ENCODE measurements at places on chromosomes 1 and 21.
A peak's percentile ranks its signal among the peaks of the same experiment; 100 is the strongest.

DNA sequence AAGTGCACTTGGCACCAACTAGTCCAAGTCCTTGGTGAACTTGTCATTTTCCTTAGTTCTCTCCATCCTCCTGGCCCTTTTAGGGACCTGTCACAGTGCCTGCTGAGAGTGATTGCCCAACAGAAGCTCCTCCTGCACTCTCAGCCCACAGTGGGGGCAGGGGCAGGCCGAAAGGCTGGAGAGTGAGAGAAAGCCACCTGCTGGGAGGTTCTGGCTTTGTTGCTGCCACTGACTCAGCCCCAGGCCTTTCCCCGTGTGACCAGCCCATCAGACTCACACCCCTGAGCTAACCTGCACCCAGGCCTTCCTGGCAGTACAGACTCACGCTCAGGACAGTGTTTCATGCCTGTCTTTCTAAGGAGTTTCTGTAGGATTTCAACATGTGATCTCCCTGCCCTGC is 17.1 kb upstream of the PROK1 start:
- no peak for DNase-seq

DNA sequence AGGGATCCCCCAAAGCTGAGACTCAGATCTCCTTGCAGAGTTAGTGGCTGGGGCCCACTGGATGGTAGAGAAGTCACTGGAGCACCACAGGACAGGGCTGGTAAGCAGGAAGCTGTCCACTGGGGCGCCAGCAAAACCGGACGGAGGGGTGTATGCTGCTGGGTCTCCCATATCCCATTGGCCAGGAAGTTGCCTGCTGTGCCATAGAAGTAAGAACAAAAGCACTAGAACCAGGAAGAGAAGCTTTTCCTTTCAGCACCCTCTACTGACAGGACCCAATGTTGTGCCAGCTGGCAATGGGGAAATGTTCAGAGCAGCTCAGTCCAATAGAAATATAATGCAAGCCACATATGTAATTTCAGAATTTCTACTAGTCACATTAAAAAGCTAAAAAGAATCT is 146.6 kb downstream of the SPATA46 start:
- no peak for DNase-seq

GRCh38 chr1:202279806-202280205 is 61.9 kb downstream of the UBE2T start:
- no peak for DNase-seq

DNA sequence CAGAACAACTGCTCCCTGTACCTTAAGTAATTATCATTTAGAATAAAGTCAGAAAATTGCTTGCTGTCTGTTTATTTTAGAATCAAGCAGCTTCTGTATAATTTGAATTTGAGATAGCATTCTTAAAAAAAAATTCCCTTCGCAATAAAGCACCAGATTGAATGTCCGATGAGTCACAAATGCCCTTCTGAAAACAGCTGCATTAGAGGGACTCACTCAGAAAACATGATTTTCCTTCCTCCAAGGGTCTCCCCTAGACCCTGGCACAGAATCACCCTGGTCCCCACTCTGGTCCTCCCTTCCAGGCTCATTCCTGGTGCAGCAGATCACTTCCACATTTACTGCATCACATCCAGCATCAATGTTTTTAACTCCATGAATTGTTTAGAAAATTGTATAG is 471.1 kb upstream of the VAMP3 start:
- DNase-seq, result no peak

GRCh38 chr21:36134803-36135390 is at the start of gene CBR3:
TSS of gene CBR3 (plus strand) at chr21:36135079. CDS start at chr21:36135193, 114 bp downstream.
- DNase-seq, result peak; percentile 85

DNA sequence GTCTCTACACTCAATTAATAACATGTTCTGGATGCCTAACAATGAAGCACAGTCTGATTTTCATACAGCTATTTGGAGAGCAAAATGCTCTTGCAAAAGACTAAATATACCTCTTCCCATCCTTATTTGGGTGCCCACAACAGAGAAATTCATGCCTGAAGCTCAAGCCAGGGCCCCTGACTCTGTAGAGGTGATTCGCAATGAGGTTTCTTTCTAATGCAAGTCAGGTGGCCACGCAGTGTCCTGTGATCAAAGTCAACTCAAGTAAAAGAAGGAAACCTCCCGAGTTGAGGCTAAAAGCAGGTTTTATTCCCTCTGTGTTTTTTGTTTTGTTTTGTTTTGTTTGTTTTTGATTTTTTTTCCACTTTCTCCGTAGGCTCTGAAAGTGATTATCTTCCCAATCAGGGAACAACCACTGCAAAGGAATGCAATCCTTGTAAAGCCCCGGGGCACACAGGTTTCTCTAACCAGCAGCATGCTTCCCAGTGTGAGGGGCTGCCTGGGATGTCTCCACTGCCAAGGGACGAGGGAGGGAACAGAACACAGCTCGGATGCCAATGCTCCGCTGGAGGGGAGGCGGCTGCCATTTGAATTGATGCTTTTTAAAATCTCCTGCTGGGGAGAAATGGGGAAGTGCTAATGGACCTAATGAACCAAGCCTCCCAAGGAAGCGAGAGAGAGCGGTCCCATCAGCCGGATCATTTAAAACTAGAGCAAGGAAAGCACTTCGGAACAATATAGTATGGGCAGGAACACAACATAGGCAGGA is 73.8 kb upstream of the SSX2IP start:
- DNase-seq, result no peak

- no peak for DNase-seq
These were observed 29.1 kb upstream of the PARP1 start for GRCh38 chr1:226436855-226437491.

DNA sequence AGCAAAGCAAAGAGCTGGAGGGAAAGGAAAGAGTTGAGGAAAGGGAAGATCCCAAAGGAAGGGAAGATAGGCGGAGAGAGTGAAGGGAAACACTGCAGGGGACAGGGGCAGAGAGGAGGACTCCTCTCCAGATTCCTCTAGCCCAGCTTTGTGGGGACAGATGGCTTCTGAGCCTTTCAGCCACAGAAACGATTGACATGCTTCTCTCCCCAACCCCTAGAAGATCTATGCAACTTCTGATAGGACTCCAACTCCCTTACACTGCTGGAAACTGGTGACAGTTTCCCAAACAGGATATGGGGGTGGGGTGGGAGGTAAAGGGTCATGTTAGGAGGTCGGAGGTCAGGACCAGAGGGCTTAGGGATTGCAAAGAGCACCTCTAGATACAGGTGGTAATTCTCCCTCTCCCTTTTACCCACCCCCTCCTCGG is 6.5 kb downstream of the MEX3A start:
- no peak for DNase-seq

GRCh38 chr21:43988016-43988415 is 24.1 kb upstream of the TRAPPC10 start:
- DNase-seq, result no peak

- DNase-seq, result no peak
These were observed 86.7 kb upstream of the TLR5 start for GRCh38 chr1:223229756-223230155.

DNA sequence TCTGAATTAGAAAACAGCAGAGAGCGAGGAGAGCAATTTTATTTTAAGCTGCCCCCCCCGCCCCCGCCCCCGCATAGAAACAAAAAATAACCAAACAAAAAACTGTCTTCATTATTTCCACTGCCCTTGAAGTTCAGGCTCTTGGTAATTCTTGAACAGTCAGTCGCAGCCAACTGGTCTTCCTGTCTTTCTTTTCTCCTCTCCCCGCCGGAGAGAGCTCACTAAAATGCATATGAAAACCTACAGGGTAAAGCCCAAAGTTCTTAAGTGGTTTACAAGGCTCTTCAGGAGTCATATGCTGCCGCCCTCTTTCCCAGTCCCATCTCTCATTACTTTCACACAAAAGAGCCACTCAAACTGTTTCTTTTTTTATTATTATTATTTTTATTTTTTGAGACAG is 1.1 kb upstream of the ANKRD35 start:
- no peak for DNase-seq

- no peak for DNase-seq
These were observed 28.8 kb upstream of the SYDE2 start for GRCh38 chr1:85229574-85230097.

All from aorta (tissue), 5 donors.